ENCODE measurements at places on chromosomes 4 and X.

GRCh38 chr4:186149872-186150271 lies 41.5 kb upstream of the CYP4V2 start:
- DNase-seq: no peak

- no peak for DNase-seq
Observed at GRCh38 chr4:35730414-35730813, 513.9 kb downstream of the ARAP2 start.

DNA sequence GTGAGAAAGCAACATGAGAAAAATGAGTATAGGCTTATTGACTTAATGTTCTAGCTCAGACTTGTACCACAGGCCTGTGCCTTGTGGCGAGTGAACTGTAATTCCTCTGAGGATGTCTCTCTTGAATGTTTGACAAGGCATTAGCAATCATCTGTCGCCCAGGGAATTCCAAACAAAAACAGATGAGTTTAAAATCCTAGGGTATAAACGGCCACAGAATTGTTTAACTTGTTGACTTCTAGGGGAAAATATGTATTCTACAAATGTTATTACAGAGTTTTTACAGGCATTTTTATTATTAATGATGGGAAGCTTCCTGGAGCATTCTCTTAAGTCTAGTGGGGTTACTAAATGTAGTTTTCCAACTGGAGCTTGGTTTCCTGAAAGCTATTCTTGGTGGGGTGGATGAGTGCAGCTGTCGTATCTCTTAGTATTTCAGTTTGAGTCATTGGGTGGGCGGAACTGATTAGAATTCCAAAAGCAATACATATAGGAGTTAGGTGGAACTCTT lies 40.6 kb downstream of the ARHGAP10 start:
- DNase-seq: no peak

DNA sequence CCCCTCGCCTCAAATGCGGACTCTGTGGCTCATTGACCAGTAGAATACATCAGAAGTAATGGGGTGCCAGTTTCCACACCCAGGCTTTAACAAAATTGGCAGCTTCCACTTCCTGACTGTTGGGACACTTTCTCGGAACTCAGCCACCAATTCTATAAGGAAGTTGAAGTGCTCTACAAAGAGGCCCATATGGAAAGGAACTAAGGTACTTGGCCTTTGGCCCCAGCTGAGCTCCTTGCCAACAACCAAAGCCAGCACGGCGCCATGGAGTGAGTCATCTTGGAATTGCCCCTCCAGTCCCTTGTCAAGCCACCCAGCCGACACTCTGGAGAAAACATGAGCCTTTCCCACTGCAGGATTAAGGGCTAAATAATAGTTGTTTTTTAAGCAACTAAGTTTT lies 262.2 kb upstream of the INTU start:
- no peak for DNase-seq

Measured in epithelial cell of prostate (primary cell).